ENCODE measurements at places on chromosomes 13 and 19. TPM values are rescaled to one million over a fixed set of nuclear protein-coding genes. Genes with fewer than 3 reads are reported as not detected.

The RNF113B gene
- not detected for total RNA-seq

The CRX gene
- total RNA-seq = not detected

The SLC15A1 gene
- total RNA-seq = not detected

The TEX29 gene
- total RNA-seq = 0.50 TPM

The HIF3A gene
- total RNA-seq = not detected

All from activated naive CD4-positive, alpha-beta T cell treated with anti-CD3 and anti-CD28 coated beads, Interleukin-2, amount 10 ng/mL, durations not matched to agents 5 hours and 36 hours (primary cell).